ENCODE measurements at places on chromosomes 7 and 10. TPM values are rescaled to one million over a fixed set of nuclear protein-coding genes. Genes with fewer than 3 reads are reported as not detected.

DNA sequence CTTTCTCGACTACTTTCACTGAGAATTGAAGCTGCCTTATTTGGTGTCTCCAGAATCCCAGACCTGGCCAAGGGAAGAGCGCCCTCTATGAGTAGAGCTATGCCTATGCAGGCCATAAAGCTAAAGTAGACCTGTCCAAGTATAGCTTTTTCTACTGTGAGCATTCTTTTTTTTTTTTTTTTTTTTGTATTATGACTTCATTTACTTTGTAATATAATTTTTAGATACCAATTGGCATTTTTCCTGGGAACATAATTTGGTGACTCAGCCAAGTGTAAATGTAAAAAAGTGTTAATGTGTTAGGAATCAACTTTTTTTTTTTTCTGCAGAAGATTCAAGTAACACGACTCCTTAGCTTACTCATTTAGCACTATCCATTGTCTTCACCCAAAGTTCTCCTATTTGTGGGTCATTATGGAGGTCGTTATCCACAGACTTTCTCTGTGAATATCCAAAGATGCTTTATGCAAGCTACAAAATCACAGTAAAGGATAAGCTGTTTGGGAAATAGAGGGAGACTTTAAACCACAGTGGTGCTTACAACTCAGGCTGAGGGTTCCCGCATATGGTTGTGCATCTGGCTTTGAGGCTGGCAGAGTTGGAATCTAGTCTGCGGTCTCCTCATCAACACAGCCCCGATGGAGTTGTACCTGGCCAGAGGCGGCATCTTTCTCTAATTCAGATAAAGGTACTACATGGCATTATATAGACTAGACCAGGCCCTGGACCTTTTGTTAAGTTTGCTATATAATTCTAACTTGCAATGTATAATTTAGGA, 1040.2 kb upstream of the SORCS1 start:
- no peak for DNase-seq

DNA sequence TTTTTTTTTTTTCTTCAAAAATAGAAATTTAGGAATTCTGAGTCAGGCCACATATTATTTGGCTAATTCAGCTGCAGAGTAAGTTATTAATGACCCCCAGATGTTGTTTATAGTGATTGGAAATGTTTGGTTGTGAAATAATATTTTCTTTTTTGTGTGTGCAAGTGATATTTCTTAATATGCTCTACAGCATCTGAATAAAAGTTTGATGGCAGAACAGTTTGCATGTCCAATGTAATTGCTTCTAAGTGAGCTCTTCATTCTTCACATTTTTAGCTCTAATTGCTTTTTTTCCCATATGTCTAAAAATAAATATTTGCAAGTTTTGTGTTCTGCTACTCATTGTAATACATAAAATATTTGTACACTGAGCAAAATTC, 116.0 kb downstream of the ARID5B start:
- DNase-seq: no peak

DNA sequence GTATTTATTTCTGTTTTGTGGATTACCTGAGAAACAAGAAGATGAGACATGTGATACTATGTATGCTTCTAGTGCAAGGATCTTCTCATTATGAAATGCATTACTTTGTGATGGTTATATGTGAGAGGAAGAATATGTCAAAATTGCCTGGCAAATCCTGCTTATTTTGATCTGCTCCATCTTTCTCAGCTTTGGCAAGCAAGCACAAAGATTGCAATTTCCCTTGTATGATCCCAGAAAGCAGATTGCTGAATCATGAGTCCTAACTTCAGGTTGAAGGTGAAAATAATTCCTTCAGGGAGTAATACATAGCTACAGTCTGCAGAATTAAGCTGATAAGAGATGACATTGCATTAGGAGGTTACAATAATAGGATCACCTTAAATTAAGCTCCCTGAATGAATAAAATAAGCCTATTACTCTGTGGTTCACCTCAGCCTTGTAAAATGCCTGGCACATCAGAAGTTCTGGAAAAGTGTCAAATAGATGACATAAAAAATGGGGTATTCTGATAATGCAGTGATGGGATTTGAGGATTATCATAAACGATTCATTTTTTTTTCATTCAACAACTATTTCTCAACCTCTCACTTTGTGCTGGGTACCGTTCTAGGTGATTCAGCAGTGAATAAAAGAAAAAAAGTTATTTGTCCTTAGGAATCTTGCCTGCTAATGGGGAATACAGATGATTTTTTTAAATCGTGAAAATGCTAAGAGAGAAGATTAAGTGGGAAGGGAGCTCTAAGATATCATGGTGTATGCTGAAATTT, 120.7 kb downstream of the CHN2 start:
- no peak for DNase-seq

GRCh38 chr7:714251-714671, 12.2 kb upstream of the DNAAF5 start:
- no peak for DNase-seq

DNA sequence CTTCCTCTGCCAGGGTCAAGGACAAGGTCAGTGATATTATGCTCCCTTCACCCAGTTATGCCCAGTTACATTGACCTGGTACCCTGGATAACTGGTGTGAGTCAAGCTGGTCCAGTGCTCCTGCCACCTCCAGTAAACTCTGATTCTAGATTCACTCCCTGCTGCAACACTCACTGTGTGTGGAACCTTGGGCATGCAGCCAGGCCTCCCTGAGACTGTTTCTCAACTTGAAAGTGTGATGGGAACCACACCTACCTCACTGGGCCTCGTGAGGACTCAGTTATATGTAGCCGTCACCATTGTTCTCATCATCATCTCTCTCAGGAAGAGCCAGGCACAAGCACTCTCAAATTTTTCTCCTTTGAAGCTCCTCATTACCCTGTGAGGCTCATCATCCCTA, 935 bp upstream of the ZNF736 start:
- DNase-seq: no peak

Gene PHYHIPL
- 0.34 TPM for total RNA-seq

Measured in astrocyte (in vitro differentiated cells and primary cell).